ENCODE measurements at places on chromosomes 5 and 9.

DNA sequence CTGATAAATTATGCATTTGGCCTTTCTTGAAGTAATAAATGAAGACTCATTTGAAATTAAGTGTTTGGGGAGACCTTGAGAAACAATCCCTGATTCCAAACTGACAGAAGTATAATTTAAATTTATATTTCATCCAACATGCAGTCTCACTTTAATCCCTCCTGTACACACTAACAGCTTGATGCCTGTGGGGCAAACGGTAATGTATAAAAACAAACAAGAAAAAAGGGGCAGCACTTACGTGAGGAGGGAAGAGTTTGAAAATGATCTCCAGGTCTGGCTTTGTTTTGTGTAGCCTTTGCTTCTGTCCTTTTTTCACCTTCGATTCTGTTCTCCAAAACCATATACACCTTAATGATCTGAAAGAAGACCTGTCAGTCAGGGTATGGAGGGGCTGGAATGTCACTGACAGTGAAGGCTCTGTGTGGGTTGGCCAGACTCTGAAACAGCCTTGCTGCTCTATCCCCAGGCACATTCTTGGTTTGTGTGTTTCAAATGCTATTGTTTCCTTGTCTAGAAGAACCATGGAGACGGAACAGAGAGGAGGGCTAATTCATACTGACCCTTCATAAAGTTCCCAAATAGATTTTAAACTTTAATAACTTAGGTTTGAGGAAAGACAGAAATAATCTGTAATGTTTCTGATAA, 338.2 kb upstream of the WWC1 start:
- no peak for DNase-seq

DNA sequence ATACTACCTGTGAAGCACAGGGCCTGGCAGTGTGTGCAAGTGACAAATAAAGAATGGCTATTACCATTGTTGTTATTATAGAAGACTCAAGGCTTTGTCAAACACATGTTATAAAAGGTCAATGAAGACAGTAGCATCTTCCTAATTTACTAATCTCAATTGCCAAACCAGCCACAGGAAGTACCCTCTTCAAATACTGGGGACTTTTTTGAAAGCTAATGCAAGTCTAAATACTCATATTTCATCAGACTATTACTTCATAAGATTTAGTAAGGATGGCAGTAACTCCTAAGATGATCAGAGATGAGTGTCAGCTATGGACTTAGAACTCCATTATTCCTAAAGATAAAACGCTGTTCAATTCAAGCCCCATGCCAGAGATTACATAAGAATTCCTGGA, 43.0 kb downstream of the GNAQ start:
- DNase-seq, result no peak

- DNase-seq, result peak; percentile 93
Observed at GRCh38 chr9:110125207-110125751, 82.7 kb downstream of the C9orf152 start.

DNA sequence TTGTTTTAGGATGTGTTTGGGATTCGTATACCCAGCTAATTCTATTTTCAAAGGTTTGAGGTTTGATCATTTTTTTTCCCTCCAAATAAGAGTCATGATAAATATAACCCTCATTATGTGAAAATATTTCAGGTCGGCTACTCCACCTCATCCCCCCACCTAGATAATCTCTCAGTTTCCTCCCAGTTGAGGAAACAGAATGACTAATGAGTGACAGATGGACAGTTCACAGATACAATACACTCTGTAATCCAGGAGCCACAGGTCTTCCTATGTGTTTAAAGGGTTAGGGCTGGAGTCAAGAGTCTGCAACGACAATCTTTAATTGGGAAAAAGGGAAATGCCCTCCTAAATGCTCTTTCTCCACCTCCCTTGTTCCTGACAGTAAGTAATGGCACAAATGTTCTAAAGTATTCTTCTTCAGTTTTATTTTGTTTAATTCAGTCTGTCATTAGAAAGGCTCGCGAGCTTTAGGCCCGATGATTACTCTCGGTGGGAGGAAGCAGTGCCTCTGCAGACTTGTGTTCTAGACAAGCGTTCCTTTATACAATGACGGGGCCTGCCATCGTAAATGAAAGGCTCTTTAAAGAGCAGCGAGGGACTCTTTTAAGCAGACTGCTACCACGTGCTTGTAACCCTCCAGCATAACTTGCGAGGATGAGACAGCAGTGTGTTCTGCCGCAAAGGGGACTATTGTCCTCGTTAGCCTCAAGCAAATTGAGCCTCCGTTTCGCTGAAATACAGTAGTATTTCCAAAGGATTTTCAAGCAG, 69.0 kb downstream of the MEF2C start:
- peak; percentile 99 for DNase-seq

Data from SK-MEL-5 (cell line).